ENCODE measurements at places on chromosomes 6 and 20.

- no peak for DNase-seq
Observed at GRCh38 chr20:11302436-11302835, 615.3 kb upstream of the BTBD3 start.

DNA sequence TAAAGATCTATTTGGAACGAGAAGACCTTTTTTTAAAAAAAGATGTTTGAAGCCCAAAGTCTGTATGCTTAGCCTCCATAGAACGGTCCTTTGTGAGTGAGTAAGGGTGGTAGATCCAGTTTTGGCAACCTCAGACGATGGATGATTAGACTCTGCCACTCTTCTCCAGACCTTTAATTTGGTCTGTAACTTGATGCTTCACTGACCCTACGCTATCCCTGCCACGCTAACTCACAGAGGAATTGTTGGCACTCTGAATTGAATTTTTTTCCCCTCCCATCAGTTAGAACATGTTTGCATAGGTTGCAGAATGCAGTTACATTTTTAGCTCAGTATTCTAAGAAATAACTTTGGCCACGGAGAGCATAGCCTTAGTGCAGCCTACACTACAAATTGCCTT, 15.8 kb upstream of the DEK start:
- no peak for DNase-seq

GRCh38 chr6:135226537-135226936, 45.4 kb downstream of the MYB start:
- no peak for DNase-seq

DNA sequence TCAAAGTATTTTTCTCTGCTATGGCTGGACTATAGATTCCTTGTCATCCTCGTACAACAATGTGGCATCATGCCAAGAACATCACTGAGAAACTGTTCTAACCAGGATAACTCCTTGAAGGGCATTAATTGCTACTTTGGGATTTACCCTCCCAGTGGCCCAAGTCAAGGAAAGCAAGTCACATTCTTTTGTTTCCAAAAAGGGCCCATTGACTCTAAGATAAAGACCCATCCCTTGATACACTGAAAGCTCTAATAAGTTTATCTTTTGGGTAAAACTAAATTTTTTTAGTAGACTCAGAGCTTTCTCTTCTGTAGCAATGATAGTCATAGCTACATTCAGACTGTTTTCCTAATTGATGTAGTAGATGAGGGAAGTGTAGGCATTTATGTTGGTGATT, at the start of gene OR2J3:
TSS of gene OR2J3 (plus strand) at position 301 of the 400 bp plus-strand sequence. CDS start 3,833 bp downstream, outside the sequence.
- DNase-seq: no peak

DNA sequence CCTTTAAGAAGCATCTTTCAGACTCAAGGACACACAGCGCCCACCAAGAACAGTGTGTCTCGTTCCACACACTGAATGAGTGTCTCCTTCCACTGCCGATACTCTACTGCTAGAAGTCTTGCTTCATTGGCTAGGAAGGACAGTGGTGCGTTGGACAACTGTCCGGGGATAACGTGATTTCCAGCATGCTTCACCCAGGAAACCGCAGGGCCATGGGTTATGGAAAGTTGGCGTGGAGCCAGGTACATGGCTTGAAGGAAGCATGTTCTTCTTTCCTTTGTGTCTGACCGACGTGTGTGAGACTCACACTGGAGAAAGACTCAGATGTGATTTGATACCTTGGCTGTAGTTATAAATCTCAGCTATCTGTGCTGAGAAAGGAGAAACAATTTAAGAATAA, 73.2 kb downstream of the SMOC2 start:
- no peak for DNase-seq

DNA sequence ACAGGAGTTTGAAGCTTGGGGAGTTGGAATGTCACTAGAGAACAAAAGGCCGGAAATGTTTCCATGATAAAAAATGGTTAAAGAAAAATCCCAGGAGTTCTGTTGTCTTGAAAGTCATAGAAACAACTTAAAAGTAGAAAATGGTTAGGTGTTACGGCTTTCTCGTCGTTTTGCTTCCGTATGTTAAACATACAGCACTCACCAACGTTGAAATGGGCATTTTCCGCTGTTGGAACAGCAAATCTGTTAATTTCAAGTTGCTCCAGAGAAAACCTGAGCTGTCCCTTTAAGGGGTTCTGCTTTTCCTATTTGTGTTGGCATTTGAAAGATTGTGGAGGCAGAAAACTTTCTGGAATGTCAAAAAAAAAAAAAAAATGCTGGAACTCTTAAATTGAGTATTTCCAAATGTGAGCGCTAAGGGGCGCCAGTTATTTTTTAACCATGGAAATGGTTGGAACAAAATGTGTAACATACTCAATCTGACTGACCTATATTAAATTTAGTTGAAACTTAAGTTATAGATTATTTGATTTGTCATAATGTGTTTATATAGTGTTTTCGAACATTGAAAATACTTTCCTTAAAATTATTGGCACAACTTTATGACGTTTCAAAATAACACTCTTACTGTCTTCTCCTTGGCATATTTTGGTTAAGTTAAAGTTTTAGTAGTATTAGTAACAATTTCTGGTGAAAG, 2.2 kb downstream of the QKI start:
- DNase-seq: peak; percentile 86

DNA sequence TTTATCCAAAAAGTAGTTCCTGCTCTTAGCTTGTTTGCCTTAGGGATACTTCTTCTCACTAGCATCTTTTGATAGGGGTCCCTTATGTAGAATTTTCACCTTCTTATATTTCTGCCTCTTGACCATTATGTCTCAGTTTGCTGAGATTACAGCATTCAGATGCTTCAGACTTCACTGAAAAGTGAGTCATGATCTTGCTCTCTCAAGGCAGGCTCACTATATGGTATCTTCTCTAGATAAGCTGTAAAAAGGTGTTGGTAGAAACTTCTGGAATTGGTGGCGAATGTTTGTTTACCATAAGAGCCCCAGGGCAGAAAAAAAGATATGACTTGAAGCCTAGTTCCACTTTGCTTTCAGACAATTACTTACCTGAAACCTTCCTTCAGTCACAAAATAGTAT, 19.7 kb downstream of the GTPBP2 start:
- DNase-seq: no peak

- peak; percentile 56 for DNase-seq
Observed at GRCh38 chr6:14946753-14947152, 299.1 kb upstream of the JARID2 start.

- no peak for DNase-seq
Observed at GRCh38 chr20:57069442-57069841, 197.0 kb downstream of the BMP7 start.

DNA sequence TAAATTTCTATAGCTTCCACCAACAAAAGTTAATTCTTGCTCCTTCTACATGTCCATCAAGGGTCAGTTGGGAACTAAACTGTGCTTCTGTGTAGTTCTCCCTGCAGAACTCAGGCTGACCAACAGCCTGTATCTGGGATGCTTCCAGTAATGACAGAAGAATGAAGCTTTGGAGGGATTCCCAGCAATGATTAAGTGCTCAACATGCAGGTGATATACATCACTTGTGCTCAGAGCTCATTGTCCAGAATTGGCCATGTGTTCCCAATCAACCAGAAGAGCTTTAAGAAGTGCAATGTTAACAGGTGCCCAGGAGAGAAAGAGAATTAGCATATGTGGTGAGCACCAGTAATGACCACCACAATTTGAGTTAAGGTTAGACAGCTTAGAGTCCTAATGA, 37.4 kb upstream of the SNRPB2 start:
- no peak for DNase-seq

DNA sequence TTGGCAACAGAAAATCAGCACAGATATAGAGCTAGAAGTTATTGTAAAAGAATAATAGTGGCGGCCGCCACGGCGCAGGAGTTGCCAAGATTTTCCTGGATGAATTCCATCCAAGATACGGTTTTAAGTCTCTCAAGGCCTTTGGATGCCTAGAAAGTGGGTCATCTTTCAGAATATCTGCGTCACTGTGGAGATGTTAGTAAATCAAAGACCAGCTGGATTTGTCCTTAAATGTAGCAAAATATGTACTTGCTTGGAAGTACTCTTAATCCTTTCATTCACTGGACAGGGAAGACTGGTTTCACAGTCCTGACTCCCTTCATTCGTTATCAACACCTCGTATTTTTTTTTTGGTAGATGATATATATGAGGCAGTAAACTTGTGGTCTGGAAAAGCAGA, 83.0 kb downstream of the SLC22A3 start:
- no peak for DNase-seq

GRCh38 chr6:83258517-83258916, 65.4 kb downstream of the RWDD2A start:
- no peak for DNase-seq

DNA sequence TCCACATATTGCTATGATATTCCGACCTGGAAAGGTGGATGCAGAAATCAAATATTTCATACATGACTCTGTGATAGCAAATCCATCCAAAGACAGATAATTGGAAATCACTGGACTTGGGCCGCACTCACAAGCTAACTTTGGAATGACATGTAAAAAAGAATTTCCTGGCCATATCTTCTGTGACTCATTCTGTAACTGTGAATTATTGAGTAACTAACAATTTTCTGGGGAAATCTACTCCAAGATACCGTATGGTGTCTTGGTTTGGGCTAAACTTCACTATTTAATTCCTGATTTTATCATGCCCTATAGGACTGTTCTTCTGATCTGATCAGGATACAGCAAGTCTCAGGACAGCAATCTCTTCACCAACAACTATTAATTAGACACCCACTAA, 92.7 kb upstream of the LY86 start:
- DNase-seq: peak; percentile 75

GRCh38 chr6:23354004-23354403, 772.0 kb upstream of the NRSN1 start:
- no peak for DNase-seq

- peak; percentile 84 for DNase-seq
Observed at GRCh38 chr6:42933205-42933604, 3.9 kb downstream of the CNPY3 start.

GRCh38 chr20:36845288-36845971, 30.5 kb upstream of the TLDC2 start:
- no peak for DNase-seq

GRCh38 chr20:4942331-4942730, 59.0 kb downstream of the SLC23A2 start:
- peak; percentile 65 for DNase-seq
